ENCODE measurements at places on chromosomes 12 and 14.
A peak's percentile ranks its signal among the peaks of the same experiment; 100 is the strongest.

GRCh38 chr14:68843471-68844209, 50.8 kb upstream of the ZFP36L1 start:
- peak; percentile 40 for DNase-seq

- DNase-seq = no peak
Measured at GRCh38 chr14:100979780-100980179, 76.3 kb upstream of the RTL1 start.

- DNase-seq = no peak
Measured at GRCh38 chr12:21774358-21775132, at the start of gene KCNJ8. KCNJ8 (minus strand) TSS chr12:21774706; CDS start chr12:21773616, 1,090 bp downstream.

GRCh38 chr12:39675263-39675662, 55.7 kb upstream of the ABCD2 start:
- DNase-seq = no peak

GRCh38 chr12:113230315-113231234, 9.3 kb downstream of the TPCN1 start:
- no peak for DNase-seq

DNA sequence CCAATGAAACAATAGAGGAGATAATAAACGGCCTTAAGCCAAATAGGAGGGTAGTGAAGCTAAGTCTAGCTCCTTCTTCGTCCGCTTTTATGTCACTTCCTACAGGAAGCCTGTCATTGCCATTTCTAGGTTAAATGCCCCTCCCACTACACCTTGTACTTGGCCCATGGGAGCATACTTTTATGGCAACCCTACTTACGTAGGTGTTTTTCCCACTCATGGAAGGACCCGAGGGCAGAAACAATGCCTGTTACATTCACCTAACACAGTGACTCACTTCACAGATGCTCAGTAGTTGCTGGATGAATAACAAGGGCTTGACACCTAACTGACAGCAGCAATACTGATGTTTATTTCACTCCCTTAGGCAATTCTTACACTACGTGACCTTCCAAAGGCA, 44.5 kb downstream of the ALKBH1 start:
- no peak for DNase-seq

- DNase-seq = peak; percentile 49
Measured at GRCh38 chr12:1660304-1661187, 30.3 kb upstream of the ADIPOR2 start.

- peak; percentile 38 for DNase-seq
Measured at GRCh38 chr14:74867673-74868072, 8.3 kb downstream of the PROX2 start.

- DNase-seq = no peak
Measured at GRCh38 chr14:90632451-90632850, 183.8 kb downstream of the TTC7B start.
